ENCODE measurements at places on chromosomes 3 and 15.

DNA sequence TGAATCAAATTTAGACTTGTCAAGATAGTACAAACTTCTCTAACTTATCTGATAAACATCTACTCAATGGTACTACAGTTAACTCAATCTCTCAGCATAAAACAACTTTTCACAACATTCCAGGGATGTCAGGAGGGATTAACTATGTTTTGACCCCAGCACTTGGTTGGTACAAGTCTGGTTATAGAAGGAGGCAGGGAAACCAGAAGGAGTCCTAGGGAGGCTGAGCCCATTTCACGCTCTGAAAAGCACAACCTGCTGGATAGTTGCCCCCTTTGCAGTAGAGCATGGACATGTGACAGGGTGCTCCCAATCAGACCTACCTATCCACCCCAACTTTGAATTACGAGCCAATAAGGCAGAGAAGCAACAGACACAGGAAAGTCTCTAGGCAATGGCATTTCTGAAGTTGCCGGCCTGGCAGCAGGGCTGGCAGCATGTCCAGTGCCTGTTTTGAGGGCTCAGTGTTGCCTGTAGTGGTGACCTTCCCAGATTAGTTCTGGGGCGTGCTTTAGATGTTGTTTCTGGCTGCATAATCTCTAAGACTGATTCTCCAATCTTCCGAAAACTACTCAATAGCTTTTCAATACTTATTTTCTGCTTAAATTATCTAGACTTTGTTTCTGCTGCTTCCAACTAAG, 8.2 kb downstream of the ANKUB1 start:
- DNase-seq, result no peak

DNA sequence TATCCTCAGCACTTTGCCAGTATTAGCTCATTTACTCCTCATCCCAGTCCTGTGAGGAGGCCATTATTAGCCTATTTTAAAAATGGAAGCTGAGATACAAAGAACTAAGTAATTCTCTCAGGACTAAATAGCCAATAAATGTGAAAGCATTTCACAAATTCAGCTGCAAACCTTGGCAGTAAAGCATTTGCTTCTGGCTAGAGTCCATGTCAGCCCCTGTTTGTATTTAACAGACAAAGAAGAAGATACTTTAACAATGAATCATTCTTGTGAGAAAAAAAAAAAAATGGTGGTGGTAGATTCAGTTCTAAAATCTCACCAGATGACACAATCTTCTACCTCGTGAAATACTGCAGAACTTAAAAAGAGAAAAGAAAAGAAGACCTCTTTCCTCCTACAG, 85.0 kb upstream of the CNTN6 start:
- DNase-seq, result no peak

DNA sequence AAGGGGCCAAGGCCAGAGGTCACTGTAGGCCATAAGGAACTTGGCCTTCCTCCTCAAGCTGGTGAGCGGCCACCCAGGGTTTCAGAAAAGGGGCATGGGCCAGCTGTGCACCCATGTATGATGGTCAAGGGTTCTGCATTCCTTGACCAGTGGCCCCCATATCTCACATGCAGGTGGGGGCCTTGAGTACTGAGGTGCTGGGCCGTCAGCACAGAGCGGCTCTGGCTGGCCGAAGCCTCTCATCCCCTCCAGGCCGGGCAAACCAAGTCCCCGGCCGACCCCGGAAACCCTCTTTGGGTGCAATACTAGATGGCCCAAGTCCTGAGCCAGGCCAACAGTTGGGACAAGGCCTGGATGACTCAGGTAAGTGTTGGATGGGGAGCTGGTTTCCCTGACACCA, 9.5 kb downstream of the ALG3 start:
- no peak for DNase-seq

DNA sequence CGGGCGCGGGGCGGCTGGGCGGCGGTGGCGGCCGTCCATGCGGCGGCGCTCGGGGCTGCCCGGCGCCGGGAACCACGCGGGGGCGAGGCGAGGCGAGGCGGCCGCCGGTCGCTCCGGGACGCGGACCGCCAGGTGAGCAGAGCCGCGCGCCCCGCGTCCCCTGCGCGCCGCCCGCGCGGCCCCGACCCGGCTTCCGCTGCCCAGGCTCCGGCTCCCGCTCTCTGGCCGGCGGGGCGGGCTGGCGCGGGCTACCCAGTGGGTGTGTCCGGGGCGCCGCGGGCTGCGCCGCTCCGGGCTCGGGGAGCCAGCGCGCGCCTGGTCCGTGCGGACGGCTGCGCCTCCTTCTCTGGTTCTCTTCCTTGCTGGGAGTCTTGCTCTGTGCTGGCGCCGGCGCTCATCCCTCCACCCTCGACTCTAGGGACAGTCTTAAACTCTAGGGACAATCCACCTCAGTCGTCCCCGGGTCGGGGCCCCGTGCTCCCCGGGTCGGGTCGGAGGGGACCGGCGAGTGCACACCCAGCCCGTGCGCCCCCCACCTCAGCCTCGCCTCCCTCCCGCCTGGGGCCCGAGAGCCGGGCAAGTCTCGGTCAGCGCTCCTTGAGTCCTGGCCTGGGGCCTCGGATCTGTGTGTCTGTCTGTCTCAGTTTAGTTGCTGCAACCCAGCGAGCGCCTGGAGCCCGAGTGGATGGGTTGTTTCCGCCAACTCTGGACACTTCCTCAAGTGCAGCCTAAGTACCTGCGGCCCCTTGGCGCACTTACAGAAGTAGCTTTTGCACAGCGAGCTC, 488 bp downstream of the THSD4 start:
- no peak for DNase-seq

DNA sequence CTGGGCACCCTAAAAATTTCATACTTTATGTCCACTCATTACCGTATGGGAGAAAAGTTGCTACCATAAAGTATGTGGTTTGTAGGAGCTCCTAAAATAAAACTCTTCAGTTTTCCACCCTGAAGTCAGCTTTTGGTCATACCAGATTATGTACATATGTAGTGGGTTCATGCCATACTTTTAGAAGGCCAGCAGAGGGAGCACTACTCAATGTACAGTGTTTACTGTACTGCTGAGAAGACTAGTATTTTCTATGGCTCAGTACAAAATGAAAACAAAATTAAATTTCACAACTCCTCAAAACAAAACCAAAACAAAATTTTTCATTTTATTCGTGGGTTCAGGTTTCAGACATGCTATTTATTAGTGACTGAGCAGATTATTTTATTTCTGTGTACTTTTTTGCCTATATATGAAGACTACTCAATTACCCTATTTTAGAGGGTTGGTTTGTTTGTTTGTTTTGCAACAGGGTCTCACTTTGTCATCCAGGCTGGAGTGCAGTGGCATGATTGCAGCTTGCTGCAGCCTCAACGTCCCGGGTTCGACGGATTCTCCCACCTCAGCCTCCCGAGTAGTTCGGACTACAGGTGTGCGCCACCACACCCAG, 24.3 kb downstream of the NXPE3 start:
- DNase-seq, result no peak

DNA sequence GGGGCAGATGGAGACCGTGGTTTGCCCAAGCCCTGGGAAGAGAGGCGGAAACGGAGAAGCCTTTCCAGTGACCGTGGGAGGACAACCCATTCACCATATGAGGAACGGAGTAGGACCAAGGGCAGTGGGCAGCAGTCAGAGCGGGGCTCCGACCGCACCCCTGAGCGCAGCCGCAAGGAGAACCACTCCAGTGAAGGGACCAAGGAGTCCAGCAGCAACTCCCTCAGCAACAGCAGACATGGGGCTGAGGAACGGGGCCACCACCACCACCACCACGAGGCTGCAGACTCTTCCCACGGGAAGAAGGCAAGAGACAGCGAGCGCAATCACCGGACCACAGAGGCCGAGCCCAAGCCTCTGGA, 2.0 kb downstream of the RBM15B start:
- DNase-seq, result no peak

- DNase-seq, result no peak
Observed at GRCh38 chr3:45387636-45388348, 584 bp upstream of the LARS2 start.

GRCh38 chr15:69542028-69542427, 89.4 kb downstream of the RPLP1 start:
- DNase-seq, result no peak

DNA sequence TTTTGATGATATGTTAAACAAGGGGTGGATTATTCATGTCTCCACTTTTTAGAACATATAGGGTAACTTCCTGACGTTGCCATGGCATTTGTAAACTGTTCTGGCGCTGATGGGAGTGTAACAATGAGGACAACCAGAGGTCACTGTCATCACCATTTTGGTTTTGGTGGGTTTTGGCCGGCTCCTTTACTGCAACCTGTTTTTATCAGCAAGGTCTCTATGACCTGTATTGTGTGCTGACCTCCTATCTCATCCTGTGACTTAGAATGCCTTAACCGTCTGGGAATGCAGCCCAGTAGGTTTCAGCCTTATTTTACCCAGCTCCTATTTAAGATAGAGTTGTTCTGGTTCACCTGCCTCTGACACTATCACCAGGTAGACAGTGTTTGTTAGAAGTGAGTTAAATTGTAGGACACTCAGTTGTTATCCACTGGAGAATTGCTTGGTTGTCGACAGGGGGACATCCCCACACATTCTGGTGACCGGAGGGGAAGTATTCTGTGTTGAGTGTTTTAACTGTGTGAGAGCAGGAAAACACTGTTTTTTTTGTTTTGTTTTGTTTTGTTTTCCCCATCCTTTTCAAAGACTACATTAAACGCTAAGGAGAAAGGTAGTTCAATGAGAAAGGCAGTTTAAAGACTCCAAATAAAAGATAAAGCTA, 36.9 kb upstream of the SKIL start:
- DNase-seq, result no peak

DNA sequence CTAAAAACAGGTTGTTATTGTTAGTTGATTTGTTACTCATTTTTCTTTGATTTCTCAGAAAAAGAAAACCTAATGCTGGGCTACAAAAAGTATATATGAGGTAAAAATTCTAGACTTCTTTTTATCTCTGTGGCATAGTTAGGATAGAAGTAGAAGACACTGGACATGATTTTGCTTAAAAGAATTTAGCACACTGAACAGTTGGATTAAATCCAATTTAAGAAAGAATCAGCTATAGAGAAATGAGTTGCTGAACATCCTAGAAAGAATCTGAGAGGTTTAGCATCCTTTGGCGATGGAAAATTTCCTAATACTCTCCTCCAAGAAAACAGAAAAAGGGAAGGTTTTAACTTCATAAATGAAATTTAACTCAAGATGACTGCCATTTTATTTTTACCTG, 259.7 kb downstream of the TBL1XR1 start:
- DNase-seq, result no peak

GRCh38 chr3:152243301-152243711, 25.4 kb upstream of the MBNL1 start:
- no peak for DNase-seq

DNA sequence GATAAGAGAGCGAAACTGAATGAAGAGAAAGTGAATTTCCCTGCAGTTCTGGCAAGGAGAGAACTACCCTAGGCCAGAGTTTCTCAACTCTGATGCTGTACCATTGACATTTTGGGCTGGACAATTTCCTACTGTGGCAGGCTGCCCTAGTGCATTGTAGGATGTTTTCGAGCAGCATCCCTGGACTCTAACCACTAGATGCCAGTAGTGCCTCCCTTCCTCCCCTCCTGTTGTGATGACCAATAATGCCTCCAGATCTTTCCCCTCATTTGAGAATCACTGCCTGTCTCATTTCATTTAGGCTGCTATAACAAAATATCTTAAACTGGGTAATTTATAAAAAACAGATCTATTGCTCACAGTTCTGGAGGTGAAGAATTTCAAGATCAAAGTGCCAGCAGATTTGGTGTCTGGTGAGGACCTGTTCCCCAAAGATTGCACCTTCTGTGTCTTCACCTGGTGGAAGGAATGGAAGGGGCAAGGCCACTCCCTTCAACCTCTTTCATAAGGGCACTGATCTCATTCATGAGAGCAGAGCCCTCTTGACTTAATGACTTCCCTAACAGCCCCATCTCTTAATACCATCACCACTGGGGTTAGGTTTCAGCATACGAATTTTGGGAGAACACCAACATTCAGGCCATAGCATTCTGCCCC, 188.9 kb upstream of the MEIS2 start:
- DNase-seq, result no peak

- no peak for DNase-seq
Observed at GRCh38 chr3:158269942-158270341, 160.1 kb downstream of the RSRC1 start.

GRCh38 chr3:49611719-49612118, 57.4 kb downstream of the BSN start:
- DNase-seq, result no peak

DNA sequence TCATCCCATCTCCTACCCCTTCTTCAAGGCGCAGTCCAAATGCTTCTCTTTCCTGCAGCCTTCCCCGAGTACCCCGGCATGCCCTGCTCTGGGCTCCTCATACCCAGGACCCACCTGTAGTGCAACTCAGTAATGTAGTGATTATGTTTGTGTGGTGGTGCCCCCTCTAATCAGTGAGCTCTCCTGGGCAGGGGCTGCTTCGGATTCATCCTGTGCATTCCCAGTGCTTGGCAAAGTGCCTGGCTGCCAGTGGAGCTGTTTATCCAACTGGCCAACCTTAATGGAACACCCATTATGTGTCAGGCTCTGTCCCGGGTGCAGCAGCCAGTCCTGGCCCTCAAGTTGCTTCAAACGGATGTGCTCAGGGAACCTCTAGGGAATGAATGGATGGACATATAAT, 174.4 kb upstream of the LINGO1 start:
- no peak for DNase-seq

DNA sequence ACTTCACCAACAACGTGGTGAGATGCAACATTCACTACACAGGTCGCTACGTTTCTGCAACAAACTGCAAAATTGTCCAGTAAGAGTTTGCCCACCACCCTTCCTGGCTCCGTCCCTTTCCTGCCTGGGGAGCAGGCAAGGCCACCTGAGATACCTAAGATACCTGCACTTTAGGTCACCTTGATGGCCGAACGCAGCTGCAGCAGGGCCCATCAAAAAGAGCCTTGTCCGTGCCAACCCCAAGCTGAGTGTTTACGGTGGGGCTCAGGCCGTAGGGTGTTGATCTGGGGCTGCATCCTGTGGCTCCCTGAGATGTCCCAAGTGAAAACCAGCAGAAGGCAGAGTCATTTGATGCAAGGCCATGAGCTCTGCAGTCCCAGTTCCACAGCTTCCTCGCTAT, 23.2 kb downstream of the LOXL1 start:
- no peak for DNase-seq

- DNase-seq, result no peak
Observed at GRCh38 chr3:134824791-134825190, 29.7 kb downstream of the EPHB1 start.

GRCh38 chr3:5194341-5194740, 6.8 kb downstream of the EDEM1 start:
- DNase-seq, result no peak

DNA sequence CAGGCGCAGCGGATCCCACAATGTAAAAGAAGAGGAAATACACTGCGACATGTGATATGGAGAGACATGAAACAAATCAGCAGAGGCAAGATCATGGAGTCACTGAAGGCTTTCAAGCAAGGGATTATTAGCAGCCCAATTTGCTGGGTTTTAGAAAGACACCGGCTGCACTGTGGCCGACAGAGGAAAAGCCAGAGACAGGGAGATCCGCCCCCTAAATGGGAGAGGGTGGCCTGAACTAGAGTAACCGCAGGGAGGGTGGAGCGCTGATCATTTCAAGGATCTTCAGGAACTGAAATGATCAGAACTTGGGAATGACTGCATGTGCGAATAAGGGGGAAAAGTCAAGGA, 612 bp upstream of the C15orf40 start:
- no peak for DNase-seq

GRCh38 chr3:128239304-128239703, 86.0 kb downstream of the EEFSEC start:
- no peak for DNase-seq

- DNase-seq, result no peak
Observed at GRCh38 chr3:125512135-125512920, 7.7 kb downstream of the SNX4 start.

All from D721Med (cell line).